ENCODE measurements at places on chromosomes 1 and 21.

DNA sequence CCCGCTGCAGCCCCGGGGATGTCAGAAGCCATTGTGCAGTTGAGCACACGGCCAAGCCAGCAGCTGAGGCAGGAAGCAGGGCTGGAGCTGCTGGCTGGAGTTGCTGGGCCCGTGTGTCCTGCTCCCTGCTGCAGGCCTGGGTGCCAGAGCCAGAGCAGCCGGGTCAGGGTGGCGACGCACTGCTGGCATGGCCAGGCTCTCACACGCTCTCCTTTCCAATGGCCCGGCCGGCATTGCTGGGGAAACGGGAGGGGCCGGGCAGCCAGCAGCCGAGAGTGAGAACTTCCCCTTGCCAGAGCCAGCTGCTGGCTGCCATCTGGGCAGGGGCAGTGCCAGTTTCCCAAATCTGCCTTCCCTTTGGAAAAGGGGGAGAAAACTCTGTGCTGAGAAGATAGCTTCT, 82.4 kb upstream of the PROX1 start:
- no peak for DNase-seq

GRCh38 chr21:42097860-42098454, 26.8 kb downstream of the UMODL1 start:
- no peak for DNase-seq

DNA sequence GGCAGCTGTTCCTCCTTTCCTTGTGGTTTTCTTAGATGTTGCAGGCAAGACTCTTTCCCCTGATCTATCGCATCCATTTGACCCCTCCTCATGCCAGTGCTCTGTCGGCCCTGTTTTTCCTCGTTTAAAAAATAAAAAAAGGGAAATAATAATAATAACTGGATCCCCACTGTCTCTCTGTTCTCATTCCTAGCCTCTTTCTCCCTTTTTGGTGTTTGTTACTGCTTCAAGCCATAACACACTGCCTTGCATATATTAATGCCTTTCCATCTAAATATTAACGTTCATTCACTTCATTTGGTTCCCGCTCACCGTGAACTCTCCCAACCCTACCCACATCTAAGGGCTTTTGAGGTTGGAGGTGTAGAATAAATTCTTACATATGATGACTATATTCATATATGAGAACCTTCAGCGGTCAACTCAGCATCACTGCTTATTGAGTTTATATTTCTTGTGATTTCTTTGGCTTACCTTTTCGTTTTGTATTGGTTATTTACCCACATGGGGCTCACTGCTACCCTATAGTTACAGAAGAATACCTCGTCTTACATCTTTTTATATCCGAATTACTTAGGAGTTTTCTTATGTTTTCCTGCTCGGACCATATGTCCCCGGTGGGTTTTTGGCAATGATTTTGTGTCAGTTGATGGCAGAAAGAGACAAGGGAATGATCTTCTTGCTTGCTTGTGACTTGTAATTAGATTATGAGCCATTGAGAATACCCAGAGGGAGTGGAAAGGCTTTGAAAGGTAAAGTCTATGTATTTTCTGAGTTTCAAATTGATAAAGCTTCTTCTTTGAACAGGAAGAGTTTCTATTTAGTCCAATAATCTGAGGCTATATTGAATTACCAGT, 805 bp downstream of the ATG4C start:
- no peak for DNase-seq

GRCh38 chr21:20618878-20619277, 379.3 kb upstream of the NCAM2 start:
- DNase-seq, result no peak

GRCh38 chr21:38930066-38930465, 124.3 kb downstream of the ETS2 start:
- no peak for DNase-seq

All from activated CD8-positive, alpha-beta memory T cell treated with anti-CD3 and anti-CD28 coated beads for 4 hours (primary cell).